ENCODE measurements at places on chromosomes 11 and 22.

DNA sequence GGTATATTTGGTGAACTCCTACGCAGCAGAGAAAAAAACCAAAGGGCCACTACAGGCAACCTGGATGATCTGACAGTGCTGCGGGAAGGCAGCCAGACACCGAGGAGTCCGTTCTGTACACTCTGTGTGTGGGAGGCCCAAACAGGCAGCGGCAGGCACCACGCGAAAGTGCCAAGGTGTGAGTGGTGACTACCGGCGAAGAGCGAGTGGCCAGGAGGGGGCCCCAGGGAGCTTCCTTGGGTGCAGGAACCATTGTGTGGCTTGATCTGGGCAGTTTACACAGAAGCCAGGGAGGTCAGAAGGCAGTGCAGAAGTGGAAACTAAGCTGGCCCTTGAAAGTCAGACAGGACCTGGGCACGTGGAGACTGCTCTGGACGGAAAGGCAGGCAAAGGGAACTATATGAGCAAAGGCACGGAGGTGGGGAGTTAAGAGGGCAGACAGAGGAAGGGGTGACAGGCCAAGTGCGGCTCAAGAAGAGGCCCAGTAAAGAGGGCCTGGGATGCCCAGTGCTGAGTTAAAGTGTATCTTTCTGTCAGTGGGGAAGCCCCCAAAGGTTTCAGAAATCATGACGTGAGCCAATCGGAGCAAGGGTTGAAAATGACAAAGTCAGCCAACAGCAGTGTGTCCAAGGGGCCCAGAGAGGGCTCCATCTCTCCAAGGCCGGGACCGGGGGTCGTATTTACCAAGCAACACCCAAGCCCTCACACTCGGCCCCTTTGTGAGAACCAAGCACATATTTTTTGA, 10.6 kb downstream of the TMEM184B start:
- H3K4me3 ChIP-seq: no peak overlapping the region
- DNase-seq: no peak
- peaks cover 6% of the 10 kb centered on the region for H3K4me1 ChIP-seq
- no peaks in the 10 kb centered on the region for H3K27me3 ChIP-seq

DNA sequence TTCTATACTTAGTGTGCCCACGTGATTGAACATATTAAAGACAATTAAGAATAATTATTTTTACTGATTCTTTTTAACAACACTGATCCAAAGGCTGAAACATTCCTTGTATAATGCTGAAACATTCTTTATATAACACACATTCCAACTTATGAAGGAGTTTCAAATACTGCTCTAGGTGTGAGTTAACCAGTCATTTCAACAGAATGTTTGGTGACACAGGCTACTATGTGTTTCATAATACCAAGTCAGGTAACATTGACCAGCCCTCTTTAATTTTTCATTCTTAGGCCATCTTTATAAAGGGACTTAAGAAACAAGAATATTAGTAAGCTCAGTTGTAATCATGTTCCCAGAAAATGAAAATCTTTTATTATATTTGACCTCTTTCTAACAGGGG, 136.6 kb downstream of the ELP4 start:
- H3K36me3 ChIP-seq: no peaks in the 10 kb centered on the region
- no peak overlapping the region for H3K27ac ChIP-seq
- no peak overlapping the region for H3K4me3 ChIP-seq
- DNase-seq: no peak

GRCh38 chr11:128663824-128664223, 30.0 kb upstream of the FLI1 start:
- no peaks in the 10 kb centered on the region for H3K36me3 ChIP-seq
- no peaks in the 10 kb centered on the region for H3K27me3 ChIP-seq
- DNase-seq: no peak
- H3K27ac ChIP-seq: no peak overlapping the region

DNA sequence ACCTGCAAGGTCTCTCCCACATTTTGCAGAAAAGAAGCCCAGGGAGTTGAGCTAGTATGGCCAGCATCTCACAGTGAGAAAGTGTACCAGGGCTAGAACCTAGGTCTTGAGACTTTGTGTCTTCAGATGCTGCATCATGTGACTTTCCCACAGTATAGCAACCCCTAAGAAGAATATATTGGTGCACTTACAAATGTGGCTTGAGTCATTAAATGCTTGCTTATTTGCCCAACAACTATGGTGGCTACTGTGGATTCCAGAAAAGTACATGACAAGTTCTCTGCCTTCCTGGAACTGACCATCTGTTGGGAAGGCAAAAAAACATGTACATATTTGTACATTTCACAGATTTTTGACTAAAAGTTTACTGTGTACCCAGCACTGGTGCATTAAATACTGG, 55.0 kb downstream of the POLD3 start:
- H3K36me3 ChIP-seq: peaks cover 23% of the 10 kb centered on the region
- H3K27ac ChIP-seq: no peak overlapping the region
- no peaks in the 10 kb centered on the region for H3K27me3 ChIP-seq
- H3K4me1 ChIP-seq: no peaks in the 10 kb centered on the region
- no peak for DNase-seq

- H3K27ac ChIP-seq: no peak overlapping the region
- H3K4me3 ChIP-seq: no peak overlapping the region
- H3K27me3 ChIP-seq: no peaks in the 10 kb centered on the region
- DNase-seq: peak; percentile 13
- H3K4me1 ChIP-seq: no peaks in the 10 kb centered on the region
Measured at GRCh38 chr11:68798221-68798813, 43.4 kb downstream of the CPT1A start.

DNA sequence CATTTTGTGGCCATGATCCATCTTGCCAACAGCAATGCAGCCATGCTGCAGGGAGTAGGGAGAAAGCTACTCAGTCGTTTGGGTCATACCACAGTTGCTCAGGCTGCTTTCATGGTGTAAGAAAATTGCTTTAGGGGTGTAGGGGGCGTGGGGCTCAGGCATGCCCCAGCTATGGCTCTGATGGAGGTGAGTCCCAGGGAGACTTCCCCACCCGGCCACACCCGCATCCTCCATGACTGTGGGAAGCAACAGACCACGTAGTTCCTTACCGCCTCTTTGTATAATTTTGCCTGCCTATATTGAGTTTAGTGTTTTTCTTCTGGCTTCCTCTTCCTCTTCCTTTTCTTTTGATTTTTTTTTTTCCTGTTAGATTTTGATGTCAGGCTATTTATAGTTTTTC, 58.8 kb downstream of the SPECC1L start:
- peaks cover 17% of the 10 kb centered on the region for H3K36me3 ChIP-seq
- H3K4me1 ChIP-seq: no peaks in the 10 kb centered on the region
- H3K27ac ChIP-seq: no peak overlapping the region
- DNase-seq: no peak
- H3K4me3 ChIP-seq: no peak overlapping the region

DNA sequence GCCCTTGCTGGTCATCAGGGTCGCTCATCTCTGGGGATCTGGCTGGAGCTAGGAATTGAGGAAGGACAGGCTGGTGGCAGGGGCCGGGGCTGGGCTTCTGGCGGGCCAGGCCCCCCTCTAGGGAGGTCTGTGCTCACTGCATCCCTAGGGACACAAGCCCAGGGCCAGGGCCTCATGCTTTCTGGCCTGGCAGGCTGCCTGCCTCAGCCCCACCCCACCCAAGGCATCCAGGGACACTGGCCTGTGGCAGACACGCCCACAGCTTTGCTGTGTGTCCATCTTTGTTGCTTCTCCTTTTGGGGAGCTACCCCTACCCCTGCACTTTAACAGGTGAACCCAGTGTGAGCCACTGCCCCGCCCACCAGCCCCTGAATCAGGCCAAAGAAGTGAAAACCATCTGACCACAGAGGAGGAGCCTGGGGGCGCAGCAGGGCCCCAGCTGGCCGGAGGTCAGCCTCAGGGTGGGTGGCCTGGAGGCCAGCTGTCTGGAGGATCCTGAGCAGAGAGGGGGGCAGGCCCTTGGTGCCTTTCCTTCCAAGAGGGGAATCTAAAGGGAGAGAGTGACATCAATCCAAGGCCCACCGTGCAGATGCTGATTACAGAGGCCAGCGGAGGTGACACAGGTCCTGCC, 26.8 kb upstream of the CELSR1 start:
- no peaks in the 10 kb centered on the region for H3K36me3 ChIP-seq
- H3K4me1 ChIP-seq: peaks cover 3% of the 10 kb centered on the region
- H3K27me3 ChIP-seq: no peaks in the 10 kb centered on the region
- no peak overlapping the region for H3K4me3 ChIP-seq

DNA sequence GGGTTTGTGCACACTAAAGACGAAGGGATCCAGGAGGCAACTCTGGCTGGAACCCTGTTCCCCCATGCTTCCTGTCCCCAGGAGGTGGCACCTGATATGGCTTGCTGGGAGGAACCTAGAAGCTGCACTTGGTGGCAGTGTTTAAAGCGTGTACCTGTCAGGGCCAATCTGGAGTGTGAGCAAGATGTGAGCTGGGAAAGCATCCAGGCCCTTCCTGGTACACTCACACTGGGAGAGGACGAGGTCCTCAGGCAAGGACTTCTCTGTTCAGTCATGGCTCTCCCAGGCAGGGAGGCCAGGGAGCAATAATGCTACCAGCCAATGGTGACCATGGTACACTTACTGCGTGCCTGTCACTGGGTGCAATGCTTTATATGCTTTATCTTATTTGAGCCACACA, 130.7 kb upstream of the NECTIN1 start:
- H3K27me3 ChIP-seq: peaks cover 8% of the 10 kb centered on the region
- H3K36me3 ChIP-seq: no peaks in the 10 kb centered on the region
- DNase-seq: no peak
- no peak overlapping the region for H3K4me3 ChIP-seq

GRCh38 chr11:69172674-69173073, 16.9 kb downstream of the SMIM38 start:
- DNase-seq: no peak
- no peak overlapping the region for H3K27ac ChIP-seq
- H3K4me1 ChIP-seq: no peaks in the 10 kb centered on the region
- H3K36me3 ChIP-seq: no peaks in the 10 kb centered on the region

- no peak for DNase-seq
- H3K4me3 ChIP-seq: no peak overlapping the region
- H3K4me1 ChIP-seq: no peaks in the 10 kb centered on the region
- H3K27ac ChIP-seq: no peak overlapping the region
- no peaks in the 10 kb centered on the region for H3K27me3 ChIP-seq
Measured at GRCh38 chr11:26348776-26349175, 16.8 kb downstream of the ANO3 start.

- no peaks in the 10 kb centered on the region for H3K4me1 ChIP-seq
- no peak for DNase-seq
- peaks cover 5% of the 10 kb centered on the region for H3K36me3 ChIP-seq
- peaks cover 62% of the 10 kb centered on the region for H3K27me3 ChIP-seq
Measured at GRCh38 chr22:46074771-46075551, 75.4 kb upstream of the PPARA start.

DNA sequence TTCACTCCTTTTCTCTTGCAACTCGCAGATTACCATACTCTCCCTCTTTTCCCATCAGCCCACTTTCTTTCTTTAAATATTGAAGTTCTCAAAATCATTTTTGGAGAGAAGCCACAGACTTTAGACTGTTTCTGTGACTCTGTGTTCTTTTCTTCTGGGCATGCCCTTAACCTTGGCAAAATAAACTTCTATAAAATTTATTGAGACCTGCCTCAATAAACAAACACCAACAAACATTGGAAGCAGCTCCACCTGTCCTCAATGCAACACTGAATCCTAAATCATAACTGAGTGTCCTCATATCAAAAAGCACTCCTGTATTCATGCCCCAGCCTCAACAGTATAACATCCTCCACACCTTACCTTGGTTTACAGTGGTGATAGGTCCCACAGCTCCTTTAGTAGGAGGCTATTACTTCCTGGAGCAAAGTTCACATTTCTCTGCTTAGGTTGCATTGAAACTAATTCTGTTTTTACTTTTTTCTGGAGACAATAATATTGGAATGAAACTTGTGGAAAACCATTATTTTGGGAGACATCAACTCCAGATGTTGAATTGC, 320.0 kb upstream of the LRRC4C start:
- no peaks in the 10 kb centered on the region for H3K36me3 ChIP-seq
- H3K4me3 ChIP-seq: no peak overlapping the region
- no peak overlapping the region for H3K27ac ChIP-seq
- DNase-seq: no peak

DNA sequence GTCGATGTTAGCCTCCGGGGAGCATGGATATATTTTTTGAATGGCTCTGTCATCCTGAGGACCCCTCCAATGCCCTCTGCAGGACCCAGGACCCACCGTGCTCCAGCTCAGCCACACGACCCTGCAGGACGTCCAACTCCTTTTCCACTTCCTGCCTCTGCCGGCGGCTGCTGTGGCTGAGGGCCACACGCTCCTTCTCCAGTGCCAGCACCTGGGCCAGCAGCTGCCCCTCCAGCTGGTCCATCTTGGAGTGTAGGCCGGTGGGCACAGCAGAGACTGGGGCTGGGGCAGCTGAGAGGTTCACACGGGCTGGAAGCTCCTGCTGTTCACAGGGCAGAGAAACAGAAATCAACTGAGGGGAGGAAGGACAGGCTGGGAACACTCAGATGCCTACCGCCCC, 15.6 kb downstream of the NPTXR start:
- no peak for DNase-seq
- peaks cover 10% of the 10 kb centered on the region for H3K27me3 ChIP-seq
- no peak overlapping the region for H3K4me3 ChIP-seq
- H3K36me3 ChIP-seq: no peaks in the 10 kb centered on the region

GRCh38 chr11:101666916-101667315, 83.1 kb upstream of the TRPC6 start:
- H3K4me1 ChIP-seq: no peaks in the 10 kb centered on the region
- no peak for DNase-seq
- no peaks in the 10 kb centered on the region for H3K27me3 ChIP-seq

GRCh38 chr11:91446267-91446666, 778.4 kb upstream of the FAT3 start:
- no peaks in the 10 kb centered on the region for H3K4me1 ChIP-seq
- DNase-seq: no peak
- H3K4me3 ChIP-seq: no peak overlapping the region
- no peaks in the 10 kb centered on the region for H3K36me3 ChIP-seq
- H3K27me3 ChIP-seq: no peaks in the 10 kb centered on the region
- no peak overlapping the region for H3K27ac ChIP-seq

DNA sequence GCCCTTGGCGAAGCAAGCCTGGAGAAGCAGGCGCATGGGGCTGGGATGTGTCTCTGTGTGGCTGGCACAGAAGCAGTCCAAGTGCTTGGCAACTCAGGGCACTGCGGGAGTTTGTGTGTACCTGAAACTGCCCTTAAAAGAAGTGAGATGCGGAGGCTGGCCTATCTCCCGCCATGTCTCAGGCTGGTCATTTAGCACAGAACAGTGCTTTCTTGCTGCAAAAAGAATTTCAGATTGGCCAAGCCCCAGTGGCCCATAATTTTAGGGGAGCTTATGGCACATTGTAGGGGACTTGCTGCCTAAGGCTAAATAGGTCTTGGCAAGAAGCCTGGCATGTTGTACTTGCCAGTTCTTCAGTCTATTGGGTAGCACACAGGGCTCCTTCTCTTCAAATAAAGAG, 16.4 kb downstream of the EHF start:
- no peaks in the 10 kb centered on the region for H3K4me1 ChIP-seq
- H3K27ac ChIP-seq: no peak overlapping the region
- no peaks in the 10 kb centered on the region for H3K36me3 ChIP-seq
- H3K4me3 ChIP-seq: no peak overlapping the region

DNA sequence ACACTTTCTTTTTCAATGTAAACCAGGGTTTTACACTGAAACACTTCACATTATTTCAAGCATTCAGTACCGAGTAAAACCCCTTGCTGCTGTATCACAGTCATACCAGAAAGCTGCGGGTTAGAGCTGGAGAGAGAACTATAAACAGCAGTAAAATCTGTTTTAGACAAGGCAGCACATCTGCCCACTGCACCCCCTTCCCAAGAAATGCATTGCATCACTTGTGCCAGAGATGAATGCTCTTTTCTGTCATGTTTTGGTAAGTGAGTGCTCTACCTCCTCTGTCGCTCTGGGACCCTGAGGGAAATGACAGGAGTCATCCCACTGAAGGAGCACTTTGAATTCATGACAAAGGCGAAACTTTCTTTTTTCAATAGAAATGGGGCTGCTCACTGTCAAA, 107.2 kb downstream of the MAML2 start:
- H3K36me3 ChIP-seq: no peaks in the 10 kb centered on the region
- no peak overlapping the region for H3K4me3 ChIP-seq
- H3K27me3 ChIP-seq: no peaks in the 10 kb centered on the region
- H3K27ac ChIP-seq: no peak overlapping the region
- no peak for DNase-seq

Measured in thymus (tissue), 14 donors.